ENCODE measurements at places on chromosomes 12 and 14.
A peak's percentile ranks its signal among the peaks of the same experiment; 100 is the strongest.

- no peak for DNase-seq
Measured at GRCh38 chr12:13386323-13387039, 190.0 kb downstream of the EMP1 start.

DNA sequence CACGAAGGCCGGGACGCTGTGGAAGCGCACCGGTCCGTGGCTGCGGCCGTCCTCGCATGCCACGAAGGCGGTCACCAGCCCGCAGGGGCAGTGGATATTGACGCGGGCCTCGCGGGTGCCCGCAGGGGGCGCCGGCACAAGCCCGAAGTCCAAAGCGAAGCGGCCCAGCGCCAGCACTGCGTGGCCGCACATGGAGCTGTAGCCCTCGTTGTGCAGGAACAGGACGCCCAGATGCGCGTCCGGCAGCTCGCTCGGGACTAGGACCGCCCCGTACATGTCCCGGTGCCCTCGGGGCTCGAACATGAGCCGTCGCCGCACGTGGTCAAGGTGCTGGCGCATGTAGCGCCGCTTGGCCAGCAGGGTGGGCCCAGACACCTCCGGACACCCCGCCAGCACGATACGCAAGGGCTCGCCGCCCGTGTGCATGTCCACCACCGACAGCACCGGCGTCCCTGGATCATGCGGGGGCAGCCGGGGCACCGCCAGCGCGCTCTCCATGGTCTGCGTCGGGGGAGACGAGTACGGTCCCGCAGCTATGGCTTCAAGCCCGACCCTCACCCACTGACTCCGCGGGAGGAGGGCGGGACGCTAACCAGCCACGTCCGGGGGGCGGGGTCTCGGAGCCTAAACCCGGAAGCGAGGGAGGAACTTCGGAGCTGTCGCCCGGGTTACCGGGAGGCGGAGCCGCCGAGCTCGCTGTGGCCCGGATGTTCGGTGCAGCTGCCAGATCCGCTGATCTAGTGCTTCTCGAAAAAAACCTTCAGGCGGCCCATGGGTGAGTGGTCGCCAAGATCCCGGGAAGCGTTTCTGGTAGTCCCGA is at the start of the genes JKAMP and L3HYPDH:
JKAMP (plus strand) TSS at position 699 of the 820 bp plus-strand sequence; CDS start at position 772, 73 bp downstream.
L3HYPDH (minus strand) TSS at position 590 of the 820 bp plus-strand sequence; CDS start at position 498, 92 bp downstream.
- DNase-seq, result peak; percentile 84

GRCh38 chr14:31770271-31770670 is 209.1 kb downstream of the NUBPL start:
- no peak for DNase-seq

DNA sequence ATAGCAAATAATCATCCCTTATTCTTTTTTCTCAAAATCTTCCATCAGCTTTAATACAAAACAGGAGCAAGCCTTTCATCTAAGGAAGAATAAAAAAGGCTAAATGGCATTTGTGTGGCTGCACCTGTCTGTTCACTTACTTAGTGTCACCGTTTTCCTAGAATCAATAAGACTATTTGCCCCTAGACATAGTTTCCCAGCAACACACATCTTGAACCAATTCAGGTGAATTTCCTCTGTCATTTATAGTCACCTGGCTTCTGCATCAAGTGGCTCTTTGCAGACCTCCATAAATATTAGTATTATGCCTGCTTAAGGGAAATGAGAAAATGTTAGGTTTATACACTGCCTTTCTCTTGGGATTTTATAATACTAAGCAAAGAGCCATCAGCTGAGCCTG is 17.4 kb upstream of the GCH1 start:
- DNase-seq, result no peak

GRCh38 chr14:22071006-22071405 is 397.4 kb upstream of the OR4E1 start:
- DNase-seq, result no peak

DNA sequence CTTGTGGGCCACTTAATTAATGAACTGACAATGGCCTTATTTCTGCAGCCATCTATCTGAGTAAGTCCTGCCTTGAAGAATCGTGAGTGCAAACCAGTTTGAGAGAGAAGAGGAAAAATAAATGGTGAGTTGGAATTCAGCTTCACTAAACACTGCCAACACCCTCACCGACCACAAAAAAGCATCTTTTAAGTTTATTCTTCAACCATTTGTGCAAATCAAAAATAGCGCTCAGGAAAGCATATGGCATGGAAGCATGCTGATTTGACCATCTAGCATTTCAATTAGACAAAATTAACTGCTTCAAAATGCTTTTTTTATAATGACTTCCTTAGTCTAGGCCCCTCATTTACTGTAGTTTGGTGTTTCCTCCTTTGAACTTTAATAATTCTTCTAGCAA is 294.0 kb downstream of the PPFIA2 start:
- no peak for DNase-seq

DNA sequence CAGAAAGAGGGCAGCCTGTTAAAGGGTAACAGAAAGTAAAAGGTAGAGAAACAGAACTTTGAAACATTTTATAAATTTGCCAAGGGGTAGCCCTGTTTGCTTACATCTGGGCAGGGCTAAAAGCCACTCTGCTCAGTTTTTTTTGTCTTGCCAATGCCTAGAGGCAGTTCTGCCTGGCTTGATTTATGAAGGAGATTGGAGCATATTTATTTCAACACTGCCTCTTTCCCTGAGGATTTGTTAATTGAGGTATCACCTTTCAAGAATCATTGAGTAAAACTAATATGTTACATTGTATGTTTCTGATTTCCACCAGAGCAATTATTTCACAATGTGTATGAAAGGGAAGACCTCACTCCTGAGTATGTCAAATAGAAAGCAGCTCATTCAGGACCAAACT is 160.8 kb downstream of the GXYLT1 start:
- no peak for DNase-seq

GRCh38 chr12:101619858-101620761 is 25.3 kb downstream of the MYBPC1 start:
- no peak for DNase-seq

- no peak for DNase-seq
Measured at GRCh38 chr12:29334937-29335336, 46.0 kb downstream of the ERGIC2 start.

DNA sequence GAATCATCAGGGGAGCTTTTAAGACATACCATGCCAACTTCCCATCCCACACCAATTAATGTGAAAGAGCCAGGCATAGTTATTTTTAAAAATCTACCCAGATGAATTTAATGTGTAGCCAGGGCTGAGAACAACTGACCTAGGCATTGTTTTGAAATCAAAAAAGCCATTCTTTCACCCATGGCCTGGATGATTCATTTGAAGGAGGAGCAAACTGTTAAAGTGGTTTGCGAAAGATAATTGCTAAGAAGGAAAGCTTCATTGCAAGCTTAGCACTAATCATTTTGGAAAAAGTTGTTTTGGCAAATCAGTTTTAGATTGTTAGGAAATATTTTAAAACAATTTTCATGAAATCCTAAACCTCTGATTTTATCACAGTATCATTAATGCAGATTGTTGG is 2.1 kb upstream of the GTSF1 start:
- no peak for DNase-seq

DNA sequence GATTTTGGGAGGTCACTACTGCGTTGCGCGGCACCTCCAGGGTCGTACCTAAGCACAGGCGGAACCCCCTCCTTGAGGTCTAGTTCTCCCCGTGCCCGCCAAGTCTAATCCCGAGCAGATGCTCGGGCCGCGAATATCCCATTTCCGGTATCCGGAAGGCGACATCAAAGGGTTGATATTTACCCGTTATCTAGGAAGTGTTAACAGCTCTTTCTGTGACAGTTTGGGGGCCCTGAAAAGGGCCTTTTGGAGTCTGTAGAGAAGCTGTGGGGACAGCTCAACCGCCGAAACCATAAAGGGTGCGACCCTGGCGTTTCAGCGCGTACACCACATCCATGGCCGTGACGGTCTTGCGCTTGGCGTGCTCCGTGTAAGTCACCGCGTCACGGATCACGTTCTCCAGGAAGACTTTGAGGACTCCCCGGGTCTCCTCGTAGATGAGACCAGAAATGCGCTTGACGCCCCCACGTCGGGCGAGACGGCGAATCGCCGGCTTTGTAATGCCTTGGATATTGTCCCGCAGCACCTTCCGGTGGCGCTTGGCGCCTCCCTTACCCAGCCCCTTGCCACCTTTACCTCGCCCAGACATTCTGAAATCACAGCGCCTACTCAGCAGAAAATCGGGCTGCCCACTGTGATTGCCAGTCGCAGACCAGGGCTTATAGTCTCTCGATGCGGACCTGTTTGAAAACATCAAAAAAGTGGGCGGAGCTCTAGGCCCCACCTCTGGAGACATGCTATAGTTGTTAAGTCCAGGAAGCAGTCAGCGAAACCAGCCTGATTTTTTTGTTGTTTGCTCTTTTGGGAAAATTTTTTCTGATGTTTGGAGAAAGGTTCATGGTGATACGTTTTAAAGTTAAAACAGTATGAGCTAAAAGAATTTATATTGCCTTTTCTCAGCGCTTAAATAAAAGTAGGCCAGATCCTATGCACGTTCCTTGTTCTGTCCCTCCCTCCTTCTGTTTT is 32.5 kb downstream of the WBP11 start:
- DNase-seq, result peak; percentile 71

DNA sequence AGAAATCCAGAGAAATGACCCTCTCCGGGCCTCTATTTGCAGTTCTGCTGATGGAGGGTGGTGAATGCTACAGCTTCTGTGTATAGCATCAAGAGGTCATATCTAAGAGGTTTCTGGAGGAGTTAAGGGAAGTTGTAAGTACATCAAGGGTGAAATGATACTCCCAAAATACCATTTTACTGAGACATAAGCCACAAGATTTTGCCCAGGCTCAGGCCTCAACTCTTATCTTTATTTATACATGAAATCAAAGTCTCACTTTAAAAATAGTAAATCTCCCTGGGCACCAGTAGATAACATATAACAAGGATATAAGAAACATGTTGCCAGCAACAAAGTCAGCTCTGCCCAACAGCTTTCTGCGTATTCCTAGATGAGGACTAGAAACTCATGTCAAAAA is 40.4 kb downstream of the NIN start:
- no peak for DNase-seq

- DNase-seq, result no peak
Measured at GRCh38 chr12:6852651-6853354, 853 bp downstream of the USP5 start.

- DNase-seq, result no peak
Measured at GRCh38 chr12:50187084-50187900, 20.1 kb upstream of the CERS5 start.

DNA sequence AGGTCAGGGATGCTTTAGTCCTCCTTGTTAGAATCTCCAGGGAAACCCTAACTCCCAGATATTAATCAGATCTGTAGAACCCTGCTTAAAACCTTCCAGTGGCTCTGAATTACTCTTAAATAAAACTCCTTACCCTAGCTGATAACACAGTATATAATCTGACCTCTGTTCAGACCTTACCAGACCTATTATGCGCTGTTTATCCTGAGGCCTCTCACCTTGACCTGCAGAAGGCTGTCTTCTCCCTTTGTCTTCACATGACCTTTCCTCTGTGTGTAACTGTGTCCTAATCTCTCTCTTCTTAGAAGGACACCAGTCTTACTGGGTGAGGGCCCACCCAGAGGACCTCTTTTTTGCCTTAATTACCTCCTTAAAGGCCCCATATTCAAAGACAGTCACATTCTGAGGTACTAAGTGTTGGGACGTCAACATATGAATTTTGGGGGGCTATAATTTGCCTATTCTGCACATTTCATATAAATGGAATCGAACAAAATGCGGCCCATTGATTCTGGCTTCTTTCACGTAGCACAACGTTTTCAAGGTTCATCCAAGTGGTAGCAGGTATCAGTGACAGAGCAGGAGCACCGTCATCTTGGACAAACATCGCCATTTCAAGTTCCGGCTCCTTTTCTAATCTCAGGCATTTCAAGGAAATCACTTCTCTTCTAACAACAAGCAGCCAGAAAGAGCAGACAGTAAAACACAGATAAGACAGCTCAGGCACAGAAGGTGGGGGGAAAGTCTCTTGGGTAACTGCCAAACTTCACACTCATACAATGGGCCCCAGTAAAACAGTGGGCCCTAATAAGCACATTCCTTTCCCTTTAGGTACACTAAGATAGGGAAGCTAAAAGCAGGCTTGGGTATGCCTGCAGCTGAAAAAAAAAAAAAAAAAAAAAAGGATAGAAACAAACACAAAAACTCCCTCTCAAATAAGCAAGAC is 200.2 kb upstream of the NUDT4 start:
- DNase-seq, result no peak

DNA sequence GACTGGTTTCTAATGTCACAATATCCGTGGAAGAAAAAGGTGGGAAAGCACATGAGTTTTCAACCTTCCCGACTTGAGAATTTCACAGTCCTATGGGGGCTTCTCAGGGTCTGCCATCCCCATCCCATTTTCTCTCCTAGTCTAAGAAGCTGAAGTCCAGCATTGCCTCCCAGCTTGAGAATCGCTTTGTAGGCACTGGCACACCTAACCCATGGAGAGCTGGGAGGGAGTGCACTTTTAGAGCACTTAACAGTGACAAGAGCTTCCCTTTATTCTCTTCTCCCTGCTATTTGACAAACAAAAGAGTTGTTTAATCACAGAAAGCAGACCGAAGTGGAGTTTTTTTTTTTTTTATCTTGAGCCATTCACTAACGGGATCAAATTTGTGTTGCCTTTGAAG is 22.8 kb upstream of the SRRM4 start:
- DNase-seq, result no peak

DNA sequence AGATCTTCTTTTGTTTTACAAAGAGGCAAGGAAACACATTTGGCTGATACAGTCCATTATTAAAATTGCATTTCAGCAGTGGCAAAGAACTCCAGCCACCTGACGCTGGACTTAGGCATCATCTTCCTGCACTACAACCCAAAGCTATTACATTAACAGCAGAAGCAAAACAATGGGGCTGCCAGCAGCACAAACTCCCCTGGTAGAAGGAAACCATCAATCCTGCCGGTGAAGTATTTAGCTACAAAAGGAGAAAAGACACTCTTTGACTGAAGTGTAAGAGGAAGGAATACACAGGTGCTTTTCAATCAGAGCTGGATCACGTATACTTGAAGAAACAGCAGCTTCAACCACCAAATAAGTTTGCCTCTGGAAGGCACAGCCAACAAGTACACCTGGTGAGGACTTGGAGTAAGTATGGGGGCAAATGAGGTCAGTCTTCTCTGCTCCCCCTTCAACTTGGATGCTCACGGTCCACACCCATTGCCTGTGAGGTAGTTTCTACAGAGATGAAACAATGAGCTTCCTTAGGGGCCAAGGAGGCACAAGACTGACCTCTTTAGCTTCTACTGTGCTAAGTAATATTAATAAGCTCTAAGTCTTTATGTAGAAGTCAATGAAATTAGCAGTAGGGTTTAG is 125.9 kb upstream of the FOXN3 start:
- DNase-seq, result no peak

DNA sequence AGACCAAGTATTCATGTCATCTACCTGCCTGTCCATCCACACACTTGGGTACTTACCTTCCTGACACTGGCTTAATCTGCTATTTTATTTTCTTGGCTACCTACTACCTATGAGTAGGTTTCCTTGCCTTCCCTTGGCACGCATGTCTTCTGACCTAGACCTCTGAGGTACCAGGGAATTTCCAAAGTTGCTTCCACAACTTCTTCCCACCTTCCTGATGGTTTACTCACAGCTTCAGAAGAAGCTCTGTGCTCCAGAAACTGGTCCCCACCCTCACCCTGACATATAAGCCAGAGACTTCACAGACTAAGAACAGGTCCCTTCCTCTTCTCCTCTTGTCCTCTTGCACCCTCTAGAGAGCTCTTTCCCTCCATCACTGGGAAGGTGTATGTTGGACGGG is 35.7 kb upstream of the DDX11 start:
- DNase-seq, result no peak
